Stimulated activated CD8-positive, alpha-beta memory T cell treated with anti-CD3 and anti-CD28 coated beads, Interleukin-7, amount 100 ng/mL, for 4 hours (primary cell): ENCODE measurements at places on chromosomes 5 and 9.
A peak's percentile ranks its signal among the peaks of the same experiment; 100 is the strongest.

GRCh38 chr9:127505396-127506116 lies 54.2 kb downstream of the LRSAM1 start:
- DNase-seq: no peak

GRCh38 chr5:145943674-145944121 lies 7.3 kb downstream of the SH3RF2 start:
- DNase-seq: no peak

DNA sequence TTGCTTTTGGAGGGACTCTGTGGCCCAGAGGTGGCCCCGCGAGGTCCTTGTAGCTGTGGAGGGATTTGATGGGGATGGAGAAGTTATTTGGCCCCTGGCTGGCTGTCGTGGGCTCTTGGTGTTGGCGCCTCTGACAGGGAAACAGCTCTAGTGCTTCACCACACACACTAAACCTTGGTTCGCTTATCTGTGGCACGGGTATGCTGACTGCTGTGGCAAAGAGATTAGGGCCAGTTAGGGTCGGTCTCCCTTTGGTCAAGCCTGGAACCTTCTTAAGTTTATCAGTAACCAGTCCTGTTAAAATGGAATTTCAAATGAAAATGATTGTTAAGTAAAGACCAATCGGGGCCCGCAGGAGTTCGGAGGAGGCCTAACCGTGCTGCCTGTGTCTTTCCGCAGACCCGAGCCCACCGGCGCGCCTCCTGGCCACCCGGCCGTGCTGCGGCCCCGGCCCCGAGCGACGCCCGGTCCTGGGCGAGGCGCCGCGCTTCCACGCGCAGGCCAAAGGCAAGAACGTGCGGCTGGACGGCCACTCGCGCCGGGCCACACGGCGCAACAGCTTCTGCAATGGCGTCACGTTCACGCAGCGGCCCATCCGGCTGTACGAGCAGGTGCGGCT lies 28.4 kb downstream of the NEURL1B start:
- no peak for DNase-seq

DNA sequence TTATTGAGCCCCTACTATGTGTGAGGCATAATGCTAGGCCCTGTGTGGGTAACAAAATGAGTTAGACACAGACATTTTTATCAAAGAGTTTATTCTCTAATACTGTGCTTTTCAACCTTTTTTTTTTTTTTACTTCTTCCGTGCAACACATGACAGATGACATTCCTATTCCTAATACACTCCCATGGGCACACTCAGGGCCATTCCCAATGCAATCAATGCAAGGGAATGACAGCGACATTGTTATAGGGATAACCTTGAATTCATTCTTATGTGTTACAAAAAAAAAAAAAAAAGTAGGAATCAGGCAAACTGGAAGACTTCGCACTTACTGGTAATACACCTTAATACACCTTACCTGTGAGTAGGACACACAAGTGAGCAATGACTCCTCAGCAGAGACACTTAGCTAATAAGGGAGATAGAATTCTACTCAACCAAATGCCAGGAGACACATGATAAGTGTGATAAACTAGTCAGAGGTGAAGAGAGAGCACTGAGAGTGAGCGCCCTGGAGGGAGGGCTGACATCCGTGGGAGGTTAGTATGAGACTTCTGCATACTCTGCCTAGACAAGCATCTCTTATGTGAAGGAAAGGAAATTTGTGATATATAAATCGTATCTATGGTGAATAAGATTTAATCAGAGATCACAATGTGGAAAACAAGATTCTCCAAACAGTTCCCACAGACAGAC lies 21.0 kb upstream of the ARSB start:
- DNase-seq: no peak

DNA sequence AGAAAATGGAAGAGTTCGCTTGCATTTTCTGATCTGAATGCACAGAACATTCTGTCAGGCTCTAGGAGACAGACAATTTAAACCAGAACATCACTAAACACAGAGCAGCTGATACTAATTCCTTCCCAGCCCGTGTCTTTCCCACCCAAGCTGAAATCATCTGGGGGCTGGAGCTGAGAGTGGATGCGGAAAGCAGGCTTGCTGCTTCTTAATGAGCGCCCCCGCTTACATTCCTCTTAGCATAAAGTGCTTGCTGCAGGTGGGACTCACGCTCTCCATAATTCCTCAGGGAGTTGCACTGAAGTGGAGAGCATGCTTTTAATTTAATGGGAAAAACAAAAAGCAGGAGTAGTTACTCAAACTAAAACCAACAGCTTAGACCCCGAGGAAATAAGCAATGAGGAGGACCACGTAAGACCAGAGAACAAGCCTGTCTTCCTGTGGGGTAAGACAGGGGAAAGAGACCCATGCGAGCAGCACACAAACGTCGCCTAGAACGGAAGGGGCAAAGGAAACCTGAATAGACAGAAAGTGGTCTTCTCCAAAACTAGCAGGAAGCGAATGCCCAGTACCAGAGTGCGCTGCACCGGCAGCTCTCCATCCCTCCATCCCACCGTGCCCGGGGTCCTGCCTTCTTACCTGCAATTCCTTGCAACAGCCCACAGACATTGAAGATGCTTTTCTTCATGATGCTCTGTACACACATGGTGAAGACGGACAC lies 139.3 kb downstream of the LHFPL2 start:
- no peak for DNase-seq

- no peak for DNase-seq
These were observed 8.5 kb downstream of the KLF4 start for GRCh38 chr9:107481035-107481434.

DNA sequence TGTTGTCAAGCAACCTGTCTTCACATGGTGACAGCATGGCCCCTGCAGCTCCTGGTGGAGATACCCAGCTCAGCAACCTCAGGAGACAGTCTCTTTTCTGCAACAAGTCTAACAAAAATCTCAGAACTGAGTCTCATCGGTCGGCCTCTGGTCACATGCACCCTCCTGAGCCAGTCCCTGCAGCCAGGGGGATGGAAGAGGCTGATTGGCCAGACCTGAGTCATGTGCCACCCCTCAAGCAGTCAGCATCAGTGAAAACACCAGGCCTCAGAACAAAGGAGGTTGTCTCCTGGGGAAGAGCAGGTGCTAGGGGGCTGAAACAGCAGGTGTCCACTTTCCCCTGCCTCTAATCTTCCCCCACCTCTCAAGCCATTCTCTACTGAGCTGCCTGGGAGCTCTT lies 54.4 kb downstream of the SMIM23 start:
- DNase-seq: no peak

- peak; percentile 17 for DNase-seq
These were observed 31.6 kb downstream of the PTGS1 start for GRCh38 chr9:122402403-122402871.

- DNase-seq: no peak
These were observed 290.3 kb downstream of the NSG2 start for GRCh38 chr5:174335682-174336364.

GRCh38 chr5:136435946-136436543 lies 70.7 kb upstream of the TRPC7 start:
- DNase-seq: no peak

- no peak for DNase-seq
These were observed 1191.9 kb upstream of the NUDT12 start for GRCh38 chr5:104754311-104754995.

- DNase-seq: no peak
These were observed 45.7 kb downstream of the DPYSL3 start for GRCh38 chr5:147464211-147464610.

DNA sequence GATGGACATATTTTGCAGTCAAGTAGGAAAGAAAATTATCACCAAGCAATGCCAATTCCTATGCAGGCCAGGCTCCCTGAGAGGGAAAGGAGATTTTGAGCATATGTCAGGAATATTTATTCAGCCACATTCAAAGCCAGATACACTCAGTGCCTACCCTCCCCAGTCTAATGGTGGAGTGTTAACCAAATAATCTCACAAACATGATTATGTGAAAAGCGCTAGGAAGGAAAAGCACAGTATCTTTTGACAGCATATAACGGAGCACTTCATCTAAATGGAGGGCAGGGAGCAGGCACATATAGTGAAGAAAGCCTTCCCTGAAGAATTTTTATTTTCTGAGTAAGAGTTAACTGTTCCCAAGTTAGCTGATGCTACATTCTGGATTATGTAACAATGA lies 80.3 kb upstream of the SLC30A5 start:
- no peak for DNase-seq
